ENCODE measurements at places on chromosomes 7 and 10.

DNA sequence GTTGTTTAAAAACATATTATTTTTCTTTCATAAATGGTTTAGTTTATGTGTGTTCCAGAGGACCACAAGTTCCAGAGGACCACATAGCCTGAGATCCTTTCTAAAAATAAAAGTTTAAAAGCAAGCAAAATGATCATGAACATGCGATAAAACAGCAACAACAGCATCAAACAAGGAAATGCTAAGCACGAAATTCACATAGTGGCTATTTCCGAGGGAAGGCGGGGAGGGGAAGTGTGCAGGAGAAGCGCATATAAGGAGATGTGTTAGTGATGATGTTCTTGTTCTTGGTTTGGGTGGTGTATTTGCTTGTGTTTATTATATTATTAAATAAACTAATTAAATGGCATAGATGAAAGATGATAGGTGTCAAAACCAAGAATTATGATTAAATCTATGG lies 1.2 kb downstream of the TBATA start:
- DNase-seq: no peak

GRCh38 chr10:124157271-124157681 lies 63.9 kb upstream of the CHST15 start:
- no peak for DNase-seq

DNA sequence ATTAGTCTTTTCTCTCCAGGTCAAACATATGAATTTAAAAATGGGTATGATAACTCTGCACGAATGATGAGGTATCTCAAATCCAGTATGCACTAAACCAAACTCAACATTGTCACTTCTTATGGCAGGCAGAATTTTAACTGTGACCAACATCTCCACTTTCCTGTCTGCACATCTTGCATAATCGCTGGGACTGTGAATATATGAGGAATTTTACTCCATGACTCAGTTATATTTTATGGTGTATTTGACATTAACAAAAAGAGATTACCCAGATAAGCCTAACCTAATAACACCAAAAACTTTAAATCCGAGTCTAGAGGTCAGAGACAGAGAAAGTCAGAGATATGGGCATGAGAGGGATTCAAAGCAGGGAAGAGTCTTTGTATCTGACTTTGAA lies 454.5 kb upstream of the SEMA3D start:
- DNase-seq: no peak

DNA sequence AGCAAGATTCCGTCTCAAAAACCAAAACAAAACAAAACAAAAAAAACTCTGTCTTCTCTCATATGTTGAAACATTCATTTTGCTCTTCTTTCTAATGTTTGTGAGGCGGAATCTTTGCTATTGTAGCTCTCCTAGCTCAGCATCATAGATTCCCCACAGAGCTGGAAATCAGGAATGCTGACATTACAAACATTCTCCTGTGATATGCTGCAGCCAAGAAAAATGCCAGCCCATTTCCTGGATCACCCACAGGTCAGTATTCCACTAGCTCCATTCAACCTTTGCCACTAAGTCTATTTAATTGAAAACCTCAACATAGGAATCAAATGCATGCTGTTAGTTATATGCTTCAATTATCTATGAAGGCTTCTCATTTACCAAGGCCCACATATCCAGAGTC lies 186.3 kb downstream of the IPMK start:
- no peak for DNase-seq
